Muscle of arm (tissue), 14 donors: ENCODE measurements at places on chromosomes 3 and 15.

GRCh38 chr3:30282154-30282696, 324.2 kb upstream of the TGFBR2 start:
- DNase-seq, result no peak

DNA sequence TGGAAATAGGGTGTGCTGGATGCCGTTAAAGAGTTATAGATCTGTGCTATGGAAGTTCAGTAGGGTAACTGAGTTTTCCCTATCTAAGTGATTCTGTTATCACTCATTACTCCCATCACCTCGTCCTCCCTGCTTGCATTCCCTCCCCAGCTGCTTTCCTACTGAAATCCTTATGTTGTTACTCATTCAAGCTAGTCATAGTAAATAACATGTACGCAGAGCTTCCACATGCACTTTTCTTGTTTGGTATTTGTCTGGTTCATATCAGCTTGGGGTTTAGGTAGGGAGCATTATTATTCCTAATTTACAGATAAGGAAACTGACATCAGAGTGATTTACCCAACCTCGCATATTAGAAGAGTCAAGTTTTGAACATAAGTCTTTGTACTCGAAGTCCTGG, 135.1 kb downstream of the HCN4 start:
- no peak for DNase-seq

DNA sequence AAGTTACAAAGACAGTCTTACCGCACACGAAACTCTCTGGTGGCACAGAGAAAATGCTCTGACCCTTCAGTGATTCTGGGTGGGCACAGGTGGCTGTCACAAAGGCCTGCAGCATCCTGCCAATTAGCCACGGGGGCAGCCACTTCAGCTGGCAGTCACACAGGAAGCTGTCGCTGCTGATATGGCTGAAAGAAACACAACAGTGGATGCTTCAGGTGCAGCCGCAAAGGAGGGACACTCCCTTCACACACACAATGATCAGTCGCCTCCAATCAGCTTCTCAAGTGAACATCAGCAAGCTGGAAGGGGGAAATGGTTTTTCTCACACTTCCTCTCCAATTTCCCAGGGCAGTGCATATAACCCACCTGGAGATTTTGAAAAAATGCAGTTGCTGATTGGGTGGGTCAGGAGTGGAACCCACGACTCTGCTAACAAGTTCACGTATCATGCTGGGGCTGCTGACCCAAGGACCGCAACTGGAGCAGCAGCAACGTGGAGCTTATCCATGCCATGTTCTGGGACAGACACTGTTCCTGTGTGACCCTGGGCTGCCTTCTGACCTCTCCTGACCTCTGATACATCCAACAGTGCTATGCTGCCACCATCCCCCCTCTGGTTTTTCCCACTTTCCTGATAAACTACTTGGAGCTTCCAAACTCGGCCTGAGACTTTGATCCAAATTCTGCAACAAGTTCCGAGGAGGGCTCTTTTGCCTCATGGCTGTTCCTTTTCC, 106.6 kb downstream of the LRIG1 start:
- DNase-seq, result no peak

- no peak for DNase-seq
These were observed 1.2 kb downstream of the ROBO1 start for GRCh38 chr3:79766496-79767193.

DNA sequence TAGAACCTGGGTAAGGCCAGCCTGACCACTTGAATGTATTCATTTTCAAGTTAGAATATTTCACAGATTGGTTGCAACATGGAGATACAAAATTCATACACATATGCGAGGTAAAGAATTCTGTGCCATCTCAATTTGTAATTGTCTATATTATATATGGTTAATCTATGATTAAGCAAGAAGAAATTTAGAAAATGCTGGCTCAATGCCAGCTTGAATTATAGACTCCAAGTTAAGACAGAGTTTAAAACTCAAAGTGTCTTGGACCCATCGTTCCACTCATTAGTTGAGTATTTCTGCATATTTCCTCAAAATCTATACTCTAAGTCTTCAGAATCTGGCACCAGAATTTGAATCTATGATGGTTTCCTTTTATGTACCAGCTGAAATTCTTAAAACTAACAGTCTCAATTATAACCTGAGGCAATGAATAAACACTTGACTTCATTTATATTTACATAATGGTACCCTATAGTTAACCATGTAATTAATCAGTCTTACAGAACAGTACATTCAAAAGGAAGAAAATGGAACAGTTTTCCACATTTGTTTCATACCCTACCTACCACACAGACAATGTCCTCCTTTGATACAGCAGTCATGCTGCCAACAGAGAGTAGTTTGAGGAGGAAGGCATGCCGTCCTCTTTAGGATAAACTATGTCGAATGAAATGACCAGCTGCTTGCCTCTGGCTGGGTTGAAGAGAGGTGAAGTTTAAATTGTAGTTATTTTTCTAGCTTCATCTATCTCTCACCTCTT, 95.7 kb downstream of the CD47 start:
- no peak for DNase-seq

- DNase-seq, result no peak
These were observed 762.8 kb upstream of the NR2F2 start for GRCh38 chr15:95567686-95568085.

DNA sequence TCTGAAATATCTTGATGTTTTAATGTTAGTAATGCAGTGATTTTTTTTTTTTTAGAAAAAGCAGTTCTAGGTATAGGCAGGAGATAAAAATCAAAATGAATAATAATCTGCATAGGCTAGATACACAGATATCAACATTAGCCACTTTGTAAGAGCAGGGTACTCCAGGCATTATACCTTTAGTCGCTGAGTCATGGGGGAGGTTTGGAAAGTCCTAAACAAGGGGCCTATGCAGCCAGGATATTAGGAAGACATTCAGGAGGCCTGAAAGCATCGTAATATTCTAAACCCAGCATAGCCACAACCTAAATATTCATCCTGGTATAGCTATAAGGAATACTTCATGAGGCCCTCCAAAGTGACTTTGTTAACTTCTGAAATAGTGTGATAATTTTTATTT, 258.1 kb upstream of the NECTIN3 start:
- no peak for DNase-seq
